ENCODE measurements at places on chromosomes 12 and 14.
A peak's percentile ranks its signal among the peaks of the same experiment; 100 is the strongest.

- DNase-seq = no peak
These were observed 12.6 kb upstream of the LGALS3 start for GRCh38 chr14:55116246-55117030.

DNA sequence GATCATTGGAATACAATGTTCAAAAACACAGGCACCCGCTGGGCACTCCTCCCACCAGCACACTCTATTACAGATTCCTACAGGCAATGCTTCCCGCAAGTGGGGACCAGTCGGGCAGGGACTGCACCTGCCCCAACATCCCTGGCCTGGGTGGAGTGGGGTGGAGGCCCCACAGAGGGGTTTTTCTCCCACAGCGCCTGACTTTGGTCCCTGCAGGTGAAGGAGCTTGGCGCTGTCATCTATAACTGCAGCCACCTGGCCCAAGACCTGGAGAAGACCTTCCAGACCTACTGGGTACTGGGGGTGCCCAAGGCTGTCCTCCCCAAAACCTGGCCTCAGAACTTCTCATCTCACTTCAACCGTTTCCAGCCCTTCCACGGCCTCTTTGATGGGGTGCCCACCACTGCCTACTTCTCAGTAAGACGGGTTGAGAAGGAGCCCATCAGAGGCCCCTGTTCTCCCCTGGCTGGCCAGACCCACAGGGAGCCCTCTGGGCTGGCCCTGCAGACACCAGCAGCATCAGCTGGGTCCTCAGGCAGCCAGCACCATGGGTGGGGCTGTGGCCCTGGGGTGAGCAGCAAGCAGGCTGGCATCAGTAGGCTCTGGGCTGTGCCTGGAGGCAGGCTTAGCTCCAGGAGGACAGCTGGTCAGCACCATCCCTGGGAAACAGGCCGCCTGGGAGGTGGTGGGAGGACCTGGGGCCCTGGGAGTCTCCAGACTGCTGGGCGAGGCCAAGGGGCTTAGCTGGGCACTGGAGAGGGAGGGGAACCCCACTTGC, 6.0 kb downstream of the PLD4 start:
- no peak for DNase-seq

- peak; percentile 62 for DNase-seq
These were observed 21.6 kb upstream of the GPR132 start for GRCh38 chr14:105086833-105087307.

- no peak for DNase-seq
These were observed 65.8 kb upstream of the COCH start for GRCh38 chr14:30808576-30808975.

DNA sequence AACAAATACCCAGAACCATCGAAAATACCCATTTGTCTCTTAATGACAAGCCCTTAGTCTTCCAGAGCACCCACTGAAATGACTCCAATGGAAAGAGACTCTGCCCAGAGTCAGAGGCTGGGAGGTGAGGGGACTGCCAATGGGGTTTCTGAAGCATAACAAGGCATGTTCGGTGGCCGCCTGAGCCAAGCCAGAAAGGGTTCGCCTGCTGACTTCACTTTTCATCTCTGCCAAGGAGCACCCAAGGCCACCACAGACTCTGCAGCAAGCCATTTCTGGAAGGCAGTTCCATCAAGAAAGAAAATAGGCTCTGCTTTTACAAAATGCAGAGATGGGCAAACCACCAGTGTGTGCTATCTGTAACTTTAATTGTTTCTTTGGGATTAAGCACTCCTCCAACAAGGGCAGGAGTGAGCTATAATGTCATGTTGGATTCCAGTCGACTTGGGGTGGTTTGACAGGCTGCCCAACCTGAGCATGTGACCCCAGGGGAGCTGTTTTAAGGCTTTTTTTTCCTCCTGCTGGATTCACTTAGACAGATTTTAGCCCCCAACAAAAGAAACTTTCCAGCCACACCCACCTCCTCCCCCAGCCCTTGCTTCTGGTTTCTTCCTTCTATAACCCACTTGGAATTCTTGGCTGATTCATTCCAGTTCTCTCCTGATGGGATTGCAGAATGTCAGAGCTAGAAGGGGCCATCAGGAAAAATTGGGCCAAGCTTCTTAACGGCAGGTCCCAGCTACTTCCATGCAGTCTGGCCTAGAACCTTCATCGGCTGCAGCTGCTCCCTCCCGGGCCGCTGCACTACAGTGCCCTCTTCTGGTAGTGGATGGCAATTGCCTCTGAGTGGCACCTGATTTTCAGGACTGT, 24.1 kb downstream of the CKAP4 start:
- peak; percentile 23 for DNase-seq

- no peak for DNase-seq
These were observed 1.3 kb downstream of the ST8SIA1 start for GRCh38 chr12:22333186-22333712.

GRCh38 chr14:89308232-89308959, 108.6 kb downstream of the FOXN3 start:
- DNase-seq = no peak

DNA sequence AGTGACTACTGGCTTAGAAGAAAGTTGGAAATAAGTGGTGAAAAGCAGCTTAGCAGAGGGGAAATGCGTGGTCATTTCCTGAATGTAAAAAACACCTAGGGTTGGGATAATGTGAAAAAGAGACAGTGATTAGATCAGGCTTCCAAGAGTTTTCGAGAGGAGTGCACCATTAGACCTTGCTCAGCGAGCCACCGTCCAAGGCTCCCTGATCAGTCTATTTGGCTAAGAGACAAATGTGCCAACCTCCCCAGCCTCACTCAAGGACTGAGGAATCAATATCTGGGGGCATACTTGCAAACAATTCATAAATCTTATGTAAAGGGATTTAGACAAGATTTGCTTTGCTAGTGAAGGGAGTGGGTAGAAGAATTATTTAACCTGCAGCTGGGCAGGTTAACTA, 594.5 kb downstream of the NRXN3 start:
- DNase-seq = no peak

DNA sequence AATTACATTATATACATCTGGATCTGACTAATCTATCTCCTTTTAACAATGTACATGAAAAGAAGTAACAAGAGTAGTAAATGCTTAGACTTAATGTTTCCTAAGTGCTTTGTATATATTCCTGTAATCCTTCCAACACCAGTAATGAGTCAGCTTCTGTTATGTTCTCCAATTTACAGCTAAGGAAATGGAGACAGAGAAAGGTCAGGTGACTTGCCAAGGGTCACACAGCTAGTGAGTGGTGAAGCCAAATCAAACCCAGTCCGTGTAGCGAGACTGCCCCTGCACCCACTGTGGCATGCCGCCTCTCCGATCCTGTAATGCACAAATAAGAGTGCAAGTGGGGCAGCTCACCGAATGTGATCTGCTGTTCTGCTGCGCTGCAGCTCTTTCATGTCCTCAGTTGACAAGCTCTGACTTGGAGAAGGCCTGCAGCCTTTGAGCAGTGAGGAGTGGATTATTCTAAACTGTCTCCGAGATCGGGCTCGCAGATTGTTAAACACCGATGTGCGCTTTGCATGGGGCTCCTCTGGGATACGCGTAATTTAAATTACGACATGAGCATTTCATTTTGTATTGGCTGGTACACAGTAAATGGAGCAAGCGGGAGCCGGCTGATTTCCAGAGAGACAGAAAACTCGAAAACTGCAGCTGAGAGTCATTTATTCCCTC, 65.1 kb upstream of the KTN1 start:
- no peak for DNase-seq

DNA sequence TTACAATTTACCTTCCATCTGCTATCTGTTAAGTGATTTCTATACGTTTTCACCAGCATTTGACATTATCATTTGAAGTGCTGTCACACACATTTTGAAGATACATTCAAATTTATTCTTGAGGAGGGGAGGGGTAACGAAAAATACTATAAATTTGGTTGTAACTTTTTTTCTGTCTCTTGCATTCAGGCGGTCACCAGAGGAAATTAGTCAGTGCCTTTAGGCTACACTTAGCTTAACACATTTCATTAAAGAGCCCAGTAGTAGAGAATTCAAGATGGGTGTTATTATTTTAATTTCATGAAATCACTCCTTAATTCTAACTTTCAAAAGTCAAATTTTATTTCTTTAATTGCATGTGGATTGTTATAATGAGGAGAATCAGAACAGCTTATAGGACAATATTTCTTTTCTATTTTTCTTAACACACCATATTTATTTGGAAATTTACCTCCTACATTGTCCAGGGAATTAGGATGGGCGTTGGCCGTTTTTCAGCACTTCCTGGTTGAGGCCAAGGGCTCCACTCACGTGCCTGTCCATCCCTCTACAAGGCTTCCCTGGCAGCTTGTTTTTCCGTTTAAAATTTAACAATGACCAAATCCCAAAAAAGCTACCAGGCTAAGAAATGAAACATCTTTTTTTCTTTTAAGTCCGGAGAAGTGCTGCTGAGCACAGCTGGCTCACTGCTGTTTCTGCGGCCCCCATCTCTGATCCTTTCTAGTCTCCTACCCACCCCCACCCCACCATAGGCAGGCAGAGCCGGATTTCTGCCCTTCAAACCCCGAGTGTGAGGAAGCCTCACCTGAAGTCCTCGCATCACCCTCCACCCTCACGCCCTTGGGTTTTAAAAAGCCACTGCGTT, 1.1 kb upstream of the FAR2 start:
- DNase-seq = no peak

DNA sequence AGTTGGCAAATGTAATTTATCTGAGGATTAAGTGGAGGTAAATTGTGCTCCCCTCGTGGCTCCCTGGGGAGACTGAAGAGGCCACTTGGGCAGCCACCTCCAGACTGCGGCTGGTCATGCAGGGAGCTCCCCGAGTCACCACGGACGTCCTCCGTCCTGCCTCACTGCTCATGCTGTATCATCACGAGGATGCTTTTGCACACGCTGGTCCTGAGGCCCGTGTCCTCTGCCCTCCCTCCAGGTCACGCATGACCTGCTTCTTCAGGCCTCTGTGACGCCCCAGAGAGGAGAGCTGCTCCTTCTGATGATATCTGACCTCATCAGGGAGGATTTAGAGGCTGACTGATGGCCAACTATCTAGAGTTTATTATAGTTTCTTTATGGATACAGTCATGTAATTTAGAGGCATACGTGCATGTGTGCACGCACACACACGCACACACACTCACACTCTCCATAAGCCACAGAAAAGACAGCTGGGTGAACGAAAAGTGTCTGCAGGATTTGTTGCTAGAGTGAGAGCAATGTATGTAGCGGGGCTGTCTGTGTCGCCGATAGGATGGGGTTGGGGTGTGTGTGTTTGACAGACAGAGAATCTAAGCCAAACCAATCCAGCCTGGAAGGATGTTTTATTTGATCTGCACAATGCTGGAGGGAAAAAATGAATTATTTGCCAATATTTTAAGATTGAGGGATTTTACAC, 160.0 kb downstream of the ADGRD1 start:
- no peak for DNase-seq

Data from T-helper 22 cell (primary cell).